Astrocyte (in vitro differentiated cells and primary cell): ENCODE measurements at places on chromosomes 13 and 19. TPM values are rescaled to one million over a fixed set of nuclear protein-coding genes. Genes with fewer than 3 reads are reported as not detected.

DNA sequence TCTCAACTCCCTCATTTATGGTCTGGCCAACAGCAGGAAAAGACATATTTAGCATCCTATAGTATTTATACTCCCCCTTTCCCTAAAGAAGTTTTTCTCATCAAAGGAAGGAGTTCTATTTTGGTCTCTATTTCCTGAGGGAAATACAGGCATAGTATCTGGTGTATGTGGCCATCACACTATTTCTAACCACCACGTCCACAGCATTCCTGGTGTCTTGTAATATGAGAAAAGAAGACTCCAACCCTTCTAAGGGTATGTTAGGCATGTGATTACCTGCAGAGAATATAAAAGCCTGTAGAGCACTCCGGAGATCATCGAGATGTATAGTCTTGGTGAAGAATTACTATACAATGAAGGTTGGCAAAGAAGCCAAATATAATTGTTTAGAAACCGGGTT, 137.4 kb downstream of the VWA8 start:
- no peak for DNase-seq

GRCh38 chr19:30625947-30626625, 253.9 kb downstream of the ZNF536 start:
- DNase-seq, result no peak

Gene ZNF223
- 3.5 and 4.1 TPM in 2 replicates for total RNA-seq

Gene ZNF610
- 5.7 and 5.8 TPM in 2 replicates for total RNA-seq

GRCh38 chr19:44455100-44455499, 6.8 kb upstream of the ZNF229 start:
- no peak for DNase-seq

GRCh38 chr13:97757807-97758206, 195.7 kb upstream of the IPO5 start:
- DNase-seq, result no peak

GRCh38 chr13:111508902-111509509, 188.6 kb downstream of the TEX29 start:
- no peak for DNase-seq

Gene FOSB
- 8.2 and 13.3 TPM in 2 replicates for total RNA-seq

DNA sequence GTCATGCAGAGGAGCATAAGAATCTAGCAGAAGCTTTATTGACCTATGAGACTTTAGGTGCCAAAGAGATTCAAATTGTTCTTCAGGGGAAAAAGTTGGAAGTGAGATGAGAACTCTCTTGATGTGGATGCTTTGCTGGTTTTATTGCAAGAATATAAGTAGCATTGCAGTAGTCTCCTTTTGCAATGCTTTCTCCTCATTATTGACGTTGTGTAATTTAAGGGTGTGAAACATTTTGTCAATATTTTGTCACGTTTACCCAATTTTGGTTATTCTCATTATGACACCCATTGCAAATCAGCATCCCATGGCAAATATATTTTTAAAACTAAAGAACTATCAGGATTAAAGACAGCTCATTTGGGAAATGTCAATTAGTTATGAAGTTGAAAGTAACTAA, 11.9 kb upstream of the LILRB5 start:
- no peak for DNase-seq

Gene ZNF563
- not detected in 2 replicates for total RNA-seq

Gene ATXN8OS
- not detected in 2 replicates for total RNA-seq

DNA sequence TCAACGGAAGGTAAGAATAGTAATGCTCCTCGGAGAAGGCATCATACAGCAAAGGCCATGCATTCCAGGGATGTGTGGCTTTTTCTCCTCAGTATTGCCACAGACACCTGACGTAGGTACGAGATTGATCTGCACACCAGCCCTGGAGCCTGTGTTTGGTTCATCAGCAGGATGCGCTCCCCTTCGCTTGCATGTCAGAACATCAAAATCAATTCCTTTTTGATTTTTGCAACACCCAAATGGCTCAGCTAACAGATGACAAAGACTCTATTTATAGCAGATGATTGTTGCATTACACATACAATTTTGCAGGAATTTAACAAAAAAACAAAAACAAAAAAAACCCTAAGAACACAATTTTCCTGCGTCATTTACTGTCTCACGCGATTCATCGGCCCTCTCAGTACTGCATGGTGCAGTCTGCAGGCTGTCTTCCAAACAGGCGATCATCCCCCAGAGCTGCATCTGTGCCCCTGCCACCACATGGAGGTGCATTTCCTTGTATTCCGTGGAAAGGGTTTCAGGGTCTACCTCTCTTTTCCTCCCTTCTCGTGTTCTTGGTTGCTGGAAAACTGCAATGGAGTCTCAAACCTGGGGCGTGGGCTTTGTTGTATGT, 207.3 kb downstream of the TEX29 start:
- DNase-seq, result no peak

GRCh38 chr19:18659281-18660050, 22.6 kb downstream of the KLHL26 start:
- DNase-seq, result peak; percentile 42
